ENCODE measurements at places on chromosomes 1 and 21.

DNA sequence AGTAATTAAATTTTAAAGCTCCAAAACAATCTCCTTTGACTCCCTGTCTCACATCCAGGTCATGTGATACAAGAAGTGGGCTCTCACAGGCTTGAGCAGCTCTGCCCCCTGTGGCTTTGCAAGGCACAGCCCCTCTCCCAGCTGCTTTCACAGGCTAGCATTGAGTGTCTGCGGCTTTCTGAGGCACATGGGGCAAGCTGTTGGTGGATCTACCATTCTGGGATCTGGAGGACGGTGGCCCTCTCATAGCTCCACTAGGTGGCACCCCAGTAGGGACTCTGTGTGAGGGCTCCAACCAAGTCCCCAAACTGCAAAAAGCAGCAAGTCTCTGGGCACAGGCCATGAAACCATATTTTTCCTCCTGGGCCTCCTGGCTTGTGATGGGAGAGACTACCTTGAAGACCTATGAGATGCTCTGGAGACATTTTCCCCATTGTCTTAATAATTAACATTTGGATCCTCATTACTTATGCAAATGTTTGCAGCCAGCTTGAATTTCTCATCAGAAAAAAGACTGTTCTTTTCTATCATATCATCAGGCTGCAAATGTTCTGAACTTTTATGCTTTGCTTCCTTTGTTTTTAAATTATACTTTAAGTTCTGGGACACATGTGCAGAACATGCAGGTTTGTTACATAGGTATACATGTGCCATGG, 554.1 kb upstream of the OLFM3 start:
- peak; percentile 6 for DNase-seq

GRCh38 chr1:175801979-175802378, 58.6 kb upstream of the TNR start:
- no peak for DNase-seq

DNA sequence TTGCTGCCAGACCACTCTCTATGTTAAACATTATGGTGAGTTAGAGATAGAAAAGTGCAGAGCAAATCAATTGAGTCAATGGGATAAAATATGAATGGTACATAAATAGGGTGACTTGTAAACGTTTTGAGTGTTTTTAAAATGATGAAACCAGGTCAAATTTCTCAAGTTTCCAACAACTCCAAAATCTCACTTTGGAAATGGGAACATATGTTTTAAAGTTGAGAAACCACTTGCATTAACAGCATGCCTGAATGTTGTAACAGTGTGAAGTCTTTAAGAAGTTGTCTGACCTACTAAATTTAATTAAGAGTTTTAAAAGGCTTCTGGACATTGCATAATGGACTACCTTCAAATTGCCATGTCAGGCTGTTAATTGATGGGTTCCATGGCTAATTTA, 33.6 kb upstream of the RAVER2 start:
- no peak for DNase-seq

GRCh38 chr1:172537366-172537765, 4.4 kb downstream of the SUCO start:
- DNase-seq, result no peak

DNA sequence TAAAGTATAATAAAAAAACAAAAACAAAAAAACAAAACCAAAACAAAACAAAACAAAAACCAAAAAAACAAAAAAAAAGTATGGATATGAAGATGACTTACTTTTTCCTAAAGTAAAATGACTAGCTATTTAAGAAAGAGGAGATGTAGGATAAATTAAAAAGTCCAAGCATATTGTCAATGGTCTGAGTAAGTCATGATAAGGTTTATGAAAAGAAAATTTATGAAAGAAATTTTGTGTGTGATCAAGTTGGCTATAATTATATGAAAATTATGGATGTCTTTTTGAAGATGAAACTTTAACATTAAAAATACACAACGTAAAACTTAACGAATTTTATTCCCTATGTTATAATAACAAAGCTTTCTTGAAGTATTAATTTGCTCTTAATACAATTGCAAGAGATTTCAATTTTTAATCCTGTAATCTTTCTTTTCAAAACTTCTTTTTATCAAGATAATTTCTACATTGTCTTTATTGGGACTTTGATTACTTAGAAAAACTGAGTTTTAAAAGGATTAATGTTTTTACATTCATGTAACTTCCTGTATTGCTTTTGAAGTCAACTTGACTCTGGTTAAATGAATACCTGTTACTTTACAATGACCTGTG, 200.9 kb upstream of the IVNS1ABP start:
- no peak for DNase-seq

DNA sequence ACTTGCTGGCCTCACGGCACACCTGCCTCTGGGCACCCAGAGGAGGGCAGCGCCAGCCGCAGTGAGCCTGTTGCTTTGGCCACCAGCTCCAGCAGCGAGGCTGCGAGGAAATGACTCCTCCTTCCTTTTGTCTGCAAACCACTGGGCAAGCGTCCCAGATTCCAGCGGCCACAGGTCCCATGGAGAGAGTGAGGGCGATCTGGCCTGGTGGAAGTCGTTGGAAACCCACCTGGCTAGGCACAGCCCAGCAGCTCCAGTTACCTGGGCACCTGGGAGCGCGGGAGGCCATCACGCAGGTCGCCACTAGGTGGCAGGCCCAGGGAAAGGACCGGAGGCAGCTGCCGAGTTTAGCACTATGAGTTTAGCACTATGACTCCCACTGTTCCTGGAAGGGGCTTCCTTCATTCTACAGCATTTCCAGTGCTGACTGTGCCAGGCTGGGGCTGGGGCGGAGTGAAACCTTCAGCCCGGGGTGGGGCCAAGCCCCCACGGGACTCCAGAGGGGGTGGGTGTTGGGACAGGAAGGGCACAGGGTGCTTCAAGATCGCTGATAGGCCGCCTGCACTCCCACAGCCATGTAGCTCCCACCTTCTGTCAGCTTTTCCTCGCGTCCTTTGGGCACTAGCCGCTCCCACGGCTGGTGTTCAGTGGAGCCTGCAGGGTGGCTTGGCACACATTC, 1.1 kb upstream of the ESPN start:
- no peak for DNase-seq

GRCh38 chr1:204578867-204579664, 62.9 kb downstream of the MDM4 start:
- no peak for DNase-seq

DNA sequence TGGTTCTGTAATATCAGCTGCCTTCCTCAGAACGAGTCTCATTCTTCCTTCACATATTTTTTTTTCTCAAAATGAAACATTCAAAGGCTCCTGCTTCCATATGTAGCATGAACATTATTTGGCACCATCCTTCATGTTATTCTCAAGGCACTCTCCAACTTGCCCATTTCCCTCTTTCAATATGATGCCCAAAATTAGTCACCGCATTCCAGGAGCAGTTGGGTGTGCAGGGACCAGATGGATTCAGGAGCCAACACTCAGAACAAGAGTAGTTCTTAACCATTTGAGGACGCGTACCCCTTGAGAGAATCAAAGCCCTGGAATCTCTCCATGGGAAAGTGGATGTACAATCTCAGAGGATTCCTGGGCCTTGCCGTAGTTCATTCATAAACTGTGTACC, 50.3 kb downstream of the KCNK1 start:
- no peak for DNase-seq

Data from foreskin melanocyte (primary cell).